ENCODE measurements at places on chromosomes 3 and 15.
A peak's percentile ranks its signal among the peaks of the same experiment; 100 is the strongest.

DNA sequence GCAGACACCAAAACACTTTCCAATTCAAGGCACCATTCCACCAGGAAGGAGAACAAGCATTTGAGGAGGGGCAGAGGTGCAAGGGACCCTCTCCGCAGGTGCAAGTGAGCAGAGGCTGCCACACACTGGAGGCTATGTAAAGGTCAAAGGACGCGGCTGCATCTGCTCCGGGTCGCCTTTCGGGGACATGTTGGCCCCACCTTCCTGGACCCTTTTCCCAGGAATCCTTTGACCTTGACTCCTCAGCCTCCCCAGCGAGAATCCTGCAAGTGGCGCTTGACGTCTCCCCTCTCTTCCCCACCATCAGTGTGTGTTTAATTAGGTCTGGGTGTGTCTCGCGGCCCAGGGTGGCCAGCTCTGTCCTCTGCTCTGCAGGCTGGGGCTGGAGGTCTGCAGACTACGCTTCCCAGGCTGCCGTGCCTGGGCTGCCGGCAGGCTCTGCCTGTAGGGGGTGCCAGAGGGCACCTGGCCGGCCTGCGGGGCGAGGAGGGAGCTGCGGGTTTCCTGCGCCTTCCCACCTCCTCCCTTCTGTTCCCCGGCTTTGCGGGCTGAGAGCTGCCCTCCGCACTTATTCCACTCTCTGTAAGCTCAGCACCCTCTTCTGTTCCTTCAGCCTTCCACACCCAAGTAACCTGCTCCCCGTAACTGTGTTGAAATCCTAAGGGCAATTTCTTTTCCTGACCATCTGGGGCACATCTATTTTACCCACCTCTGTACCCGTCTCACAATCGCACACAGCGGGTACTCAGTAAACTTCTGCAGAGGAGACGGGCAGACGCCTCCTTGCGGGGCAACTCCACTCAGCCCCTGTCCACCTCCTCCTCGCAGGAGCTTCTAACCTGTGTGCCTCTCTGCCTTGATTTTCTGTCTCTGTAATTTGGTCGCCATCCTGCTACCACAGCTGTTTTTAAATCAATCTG, 129.8 kb downstream of the NSMCE3 start:
- DNase-seq = peak; percentile 31

GRCh38 chr15:88382482-88382983, 84.7 kb downstream of the MRPL46 start:
- no peak for DNase-seq

DNA sequence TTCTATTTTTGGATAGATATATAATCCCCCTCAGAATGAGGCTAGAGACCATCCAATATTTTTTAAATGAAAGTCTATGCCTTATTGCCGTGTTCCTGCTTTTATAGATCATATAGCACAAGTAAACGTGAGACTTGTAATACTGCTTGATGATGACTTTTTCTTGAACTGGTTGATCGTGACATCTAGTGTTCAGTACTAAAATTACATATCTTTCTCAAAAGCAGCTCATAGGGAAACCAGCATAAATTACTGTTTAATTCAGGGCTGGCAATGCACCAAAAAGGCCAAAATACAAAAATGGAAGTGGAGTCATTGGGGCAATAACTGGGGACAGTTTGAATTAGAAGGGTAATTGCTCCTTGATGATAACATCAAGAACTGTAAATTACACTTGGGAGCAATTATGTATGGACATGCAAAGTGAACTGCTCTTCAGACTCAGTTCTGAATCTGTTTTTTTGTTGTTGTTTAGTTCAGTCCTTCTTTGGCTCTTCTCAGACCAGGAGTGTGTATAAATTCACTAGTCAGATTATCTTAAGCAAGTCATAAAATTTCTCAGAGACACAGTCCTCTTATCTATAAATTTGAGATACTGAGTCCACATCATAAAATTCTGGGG, 325.3 kb downstream of the THSD4 start:
- DNase-seq = no peak

GRCh38 chr3:96430079-96430478, 384.3 kb upstream of the EPHA6 start:
- DNase-seq = no peak

DNA sequence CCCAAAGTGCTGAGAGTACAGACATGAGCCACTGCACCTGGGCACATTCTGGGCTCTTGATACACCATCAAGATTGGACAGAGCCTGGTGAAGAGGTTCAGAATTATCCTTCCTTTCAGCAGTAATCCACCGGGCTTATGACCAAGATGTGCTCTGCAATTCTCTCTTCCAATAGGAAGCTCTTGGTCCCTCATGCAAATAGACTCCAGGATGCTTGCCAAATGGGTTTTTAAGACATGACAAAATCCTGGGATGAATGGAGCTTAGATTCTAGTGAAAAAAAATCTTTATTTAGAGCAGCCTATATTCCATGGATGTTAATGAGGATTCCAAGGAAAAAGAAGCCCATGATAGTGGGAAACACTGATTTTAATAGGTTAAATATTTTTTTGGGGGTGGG, 119.1 kb downstream of the SV2B start:
- no peak for DNase-seq

- DNase-seq = no peak
Measured at GRCh38 chr15:99407716-99408115, 156.4 kb downstream of the LRRC28 start.

GRCh38 chr15:90020021-90020735, 19.1 kb downstream of the ZNF710 start:
- DNase-seq = no peak

Measured in activated CD4-positive, alpha-beta T cell treated with anti-CD3 and anti-CD28 coated beads for 1 hour (primary cell).